Cerebellum (tissue), 4 donors: ENCODE measurements at places on chromosomes 12 and 14. TPM values are rescaled to one million over a fixed set of nuclear protein-coding genes. Genes with fewer than 3 reads are reported as not detected.

Gene MGAT4C
- 38.7 TPM for total RNA-seq

Gene SAMD4A
- total RNA-seq: 15.7 TPM

Gene AMDHD1
- total RNA-seq: 0.54 TPM

Gene BCL7A
- total RNA-seq: 38.5 TPM

Gene RFLNA
- total RNA-seq: 8.5 TPM

Gene TGFB3
- 23.0 TPM for total RNA-seq

Gene MAP4K5
- total RNA-seq: 88.9 TPM

- no peak for DNase-seq
Observed at GRCh38 chr14:81208489-81208888, 12.3 kb downstream of the GTF2A1 start.

- DNase-seq: no peak
Observed at GRCh38 chr14:97408503-97408902, 611.3 kb downstream of the VRK1 start.

DNA sequence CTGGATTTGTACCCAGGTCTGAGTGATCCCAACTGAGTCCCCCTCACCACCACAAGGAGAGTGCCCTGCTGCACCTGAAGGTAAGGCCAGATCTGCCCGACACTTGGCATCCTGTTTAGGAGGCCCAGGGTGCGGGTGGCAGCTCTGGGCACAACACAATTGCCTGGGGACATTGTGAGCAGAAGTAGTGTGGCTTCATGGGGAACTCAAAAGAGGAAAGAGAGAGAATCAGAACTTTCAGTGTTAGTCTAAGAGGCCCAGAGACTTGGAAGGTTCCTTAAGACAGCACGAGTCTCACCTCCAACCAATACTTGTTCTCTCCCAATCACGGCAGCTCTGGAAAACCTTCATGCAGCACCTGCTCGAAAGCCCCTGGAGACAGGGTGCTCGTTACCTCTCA lies 6.6 kb upstream of the SLC8B1 start:
- DNase-seq: no peak

DNA sequence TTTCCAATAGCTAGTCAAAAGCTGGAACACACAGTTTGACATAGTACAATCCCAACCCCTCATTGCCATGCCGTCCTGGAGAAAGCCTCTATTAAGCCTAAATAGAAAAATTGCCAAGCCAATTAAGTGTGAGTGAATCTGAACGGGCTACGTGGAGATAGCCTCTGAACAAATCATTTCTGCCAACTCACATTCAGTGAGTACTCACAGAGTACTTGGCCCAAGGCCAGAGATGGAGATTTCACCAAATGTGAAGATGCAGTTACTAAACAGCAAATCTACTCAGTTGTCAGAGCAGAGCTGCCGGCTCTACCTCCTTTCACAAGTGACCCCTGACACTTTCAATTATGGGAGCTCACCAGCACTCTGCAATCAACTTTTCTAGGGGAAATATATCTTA lies 350.0 kb downstream of the GALC start:
- DNase-seq: no peak

GRCh38 chr14:64112867-64113678 lies 181.1 kb downstream of the ESR2 start:
- DNase-seq: no peak

DNA sequence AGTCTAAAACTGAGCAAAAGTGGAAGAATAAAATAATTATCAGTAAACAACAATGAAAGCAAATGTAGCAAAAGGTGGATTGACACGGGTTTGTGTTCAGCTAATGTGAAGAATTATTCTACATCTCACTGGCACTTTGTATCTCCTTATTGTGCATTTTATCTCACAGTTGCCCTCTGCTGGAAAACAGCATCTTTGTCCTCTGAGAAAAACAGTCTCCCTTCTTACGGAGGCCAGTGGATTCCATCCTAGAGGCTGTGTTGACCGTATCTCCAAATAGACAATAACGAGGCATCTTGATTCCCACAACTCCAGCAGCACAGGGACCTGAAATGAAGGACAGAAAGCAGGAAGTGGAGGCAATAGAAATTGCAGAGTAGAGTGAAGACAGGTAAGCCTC lies 51.3 kb upstream of the PLBD1 start:
- peak; percentile 47 for DNase-seq

DNA sequence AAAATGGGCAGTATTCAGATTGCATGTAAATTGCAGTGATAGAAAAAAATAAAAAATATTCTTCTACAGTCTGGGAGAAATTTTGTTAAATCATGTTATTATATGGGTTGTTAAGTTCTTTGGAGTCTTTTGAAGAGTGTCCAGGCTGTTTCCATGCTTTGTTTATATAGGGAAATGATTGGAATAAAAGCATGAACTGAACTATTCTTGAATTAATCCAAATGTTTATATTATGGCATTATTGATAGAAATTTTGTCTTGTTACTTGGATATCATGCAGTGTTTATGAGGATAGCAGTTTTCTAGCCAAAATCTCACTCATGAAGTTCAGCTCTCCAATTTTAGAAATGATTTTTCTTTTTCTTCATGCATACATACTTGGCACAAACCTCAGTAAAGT lies 108.2 kb upstream of the NAV3 start:
- DNase-seq: no peak

GRCh38 chr12:52649066-52649465 lies 2.9 kb downstream of the KRT2 start:
- DNase-seq: no peak

DNA sequence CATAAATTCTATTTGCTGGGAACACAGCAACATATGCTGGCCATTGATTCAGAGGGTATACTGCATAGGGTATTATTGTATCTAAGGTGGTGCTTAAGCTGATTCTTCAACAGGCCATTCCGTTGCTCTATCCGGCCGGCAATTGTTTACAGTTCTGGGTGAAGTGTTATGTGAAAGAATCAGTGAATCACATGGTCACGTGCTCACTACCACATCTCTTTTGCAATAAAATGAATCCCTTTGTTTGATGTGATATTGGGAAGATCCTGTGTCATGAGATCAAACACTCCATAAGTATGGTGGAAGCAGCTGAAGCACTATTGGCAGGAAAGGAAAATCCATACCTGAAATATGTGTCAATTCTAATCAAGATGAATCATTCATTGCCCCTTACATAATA lies 7.6 kb upstream of the USP15 start:
- no peak for DNase-seq

GRCh38 chr12:32706335-32707024 lies 27.4 kb downstream of the DNM1L start:
- no peak for DNase-seq
